ENCODE measurements at places on chromosomes 16 and 17. TPM values are rescaled to one million over a fixed set of nuclear protein-coding genes. Genes with fewer than 3 reads are reported as not detected.

FCSK gene
- total RNA-seq: 17.0 TPM

KRT17 gene
- total RNA-seq: 80.8 TPM

QRICH2 gene
- 3.3 TPM for total RNA-seq

- no peak for DNase-seq
Observed at GRCh38 chr17:50583641-50584040, 23.1 kb downstream of the CACNA1G start.

DNA sequence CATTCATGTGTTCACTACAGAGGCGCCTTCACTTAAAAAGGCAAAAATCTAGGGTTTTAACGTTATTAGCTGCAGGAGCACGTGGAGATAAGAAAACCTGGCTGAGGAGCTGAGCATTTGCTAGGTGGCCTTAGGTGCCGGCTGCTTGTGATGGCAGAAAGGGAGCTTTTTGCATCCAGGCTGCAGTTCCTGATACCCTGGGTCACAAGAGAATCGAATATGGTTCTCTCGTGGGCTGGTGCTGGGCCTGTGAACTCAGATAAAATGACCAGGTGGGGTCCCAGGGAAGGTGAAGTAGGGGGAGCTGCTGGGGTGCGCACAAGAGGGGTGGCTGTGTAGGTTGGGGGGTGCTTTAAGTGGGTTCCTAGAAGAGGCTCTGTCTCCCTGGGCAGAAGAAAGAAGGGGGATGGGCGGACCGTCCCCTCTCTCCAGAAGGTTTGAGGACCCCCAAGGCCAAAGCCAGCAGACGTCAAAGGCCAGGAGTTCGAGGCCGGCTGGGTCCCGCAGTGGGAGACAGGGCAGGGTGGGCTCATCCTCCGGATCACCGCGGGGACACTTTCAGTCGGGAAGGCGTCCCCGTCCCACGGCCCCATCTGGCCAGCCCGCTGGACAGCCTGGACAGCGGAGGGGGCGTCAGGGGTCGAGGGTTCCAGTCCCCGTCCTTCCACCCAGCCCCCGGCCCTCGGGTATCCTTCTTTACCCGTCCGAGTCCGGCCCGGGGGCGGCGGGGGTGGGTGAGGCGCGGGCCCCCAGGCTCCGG lies 740 bp upstream of the CMIP start:
- DNase-seq: no peak

- DNase-seq: no peak
Observed at GRCh38 chr17:17703140-17703919, 22.1 kb downstream of the RAI1 start.

PRAC2 gene
- not detected for total RNA-seq

All from PC-9 (cell line).